ENCODE measurements at places on chromosomes 11 and 22.
A peak's percentile ranks its signal among the peaks of the same experiment; 100 is the strongest.

DNA sequence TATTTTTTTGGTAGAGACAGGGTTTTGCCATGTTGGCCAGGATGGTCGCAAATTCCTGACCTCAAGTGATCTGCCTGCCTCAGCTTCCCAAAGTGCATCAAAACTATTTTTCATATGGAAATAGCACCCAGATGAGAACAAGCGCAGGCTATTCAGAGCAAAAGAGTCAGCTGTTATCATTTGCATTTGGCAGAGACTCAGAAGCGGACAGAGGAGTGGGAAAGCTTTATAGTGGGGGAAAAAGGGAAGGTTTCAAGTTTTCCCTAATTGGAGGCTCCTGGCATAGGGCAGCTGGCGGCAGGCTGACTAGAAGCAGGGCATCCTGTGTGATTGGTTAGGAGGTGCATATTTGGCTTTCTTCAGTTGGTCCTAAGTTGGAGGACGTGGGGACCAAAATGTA lies 20.2 kb downstream of the ATG13 start:
- DNase-seq: no peak

DNA sequence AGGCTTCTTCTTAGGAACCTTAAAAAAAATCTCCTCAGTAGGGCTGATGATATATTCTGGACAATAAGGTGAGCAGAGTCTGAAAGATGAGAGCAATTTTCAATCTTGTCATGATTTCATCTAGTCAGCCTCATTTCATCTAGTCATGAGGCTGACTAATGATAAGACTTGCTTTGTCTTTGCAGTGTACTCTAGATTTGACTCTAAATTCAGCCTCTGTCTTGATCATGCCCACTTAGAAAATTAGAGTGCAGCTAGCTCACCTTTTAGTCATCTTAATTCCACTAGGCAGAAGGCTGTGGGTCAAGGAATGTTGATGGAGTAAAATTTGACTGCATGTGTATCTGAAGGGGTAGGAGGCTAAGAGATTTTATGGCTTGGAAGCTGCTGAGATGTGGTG lies 5.5 kb downstream of the EHF start:
- DNase-seq: no peak

DNA sequence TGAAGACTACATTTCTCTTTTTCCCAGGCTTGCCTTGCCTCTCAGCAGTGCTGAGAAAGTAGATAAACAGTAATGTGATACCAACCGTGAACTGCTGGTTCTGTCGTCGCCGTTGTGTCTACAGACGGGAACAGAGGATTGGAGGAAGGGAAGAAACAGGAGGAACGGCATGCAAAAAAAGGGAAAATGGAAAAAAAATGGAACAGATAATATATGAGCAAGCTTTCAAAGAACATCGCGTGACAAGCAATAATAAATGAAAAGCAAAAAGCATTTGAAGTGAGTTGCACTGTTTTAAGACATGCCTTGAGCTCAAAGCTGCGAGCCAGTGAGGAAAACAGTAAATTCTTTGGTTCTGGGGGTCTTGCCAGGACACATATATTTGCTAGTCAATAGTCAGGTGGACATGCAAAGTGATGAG lies 305.9 kb downstream of the CADM1 start:
- DNase-seq: no peak

- peak; percentile 41 for DNase-seq
Measured at GRCh38 chr11:123741159-123742030, at the start of gene ZNF202. ZNF202 (minus strand) TSS chr11:123741660; CDS start chr11:123730888, 10,772 bp downstream.

GRCh38 chr22:43482318-43482625 lies 70.5 kb downstream of the MPPED1 start:
- no peak for DNase-seq

- DNase-seq: no peak
Measured at GRCh38 chr11:66951927-66952337, 6.3 kb downstream of the PC start.

DNA sequence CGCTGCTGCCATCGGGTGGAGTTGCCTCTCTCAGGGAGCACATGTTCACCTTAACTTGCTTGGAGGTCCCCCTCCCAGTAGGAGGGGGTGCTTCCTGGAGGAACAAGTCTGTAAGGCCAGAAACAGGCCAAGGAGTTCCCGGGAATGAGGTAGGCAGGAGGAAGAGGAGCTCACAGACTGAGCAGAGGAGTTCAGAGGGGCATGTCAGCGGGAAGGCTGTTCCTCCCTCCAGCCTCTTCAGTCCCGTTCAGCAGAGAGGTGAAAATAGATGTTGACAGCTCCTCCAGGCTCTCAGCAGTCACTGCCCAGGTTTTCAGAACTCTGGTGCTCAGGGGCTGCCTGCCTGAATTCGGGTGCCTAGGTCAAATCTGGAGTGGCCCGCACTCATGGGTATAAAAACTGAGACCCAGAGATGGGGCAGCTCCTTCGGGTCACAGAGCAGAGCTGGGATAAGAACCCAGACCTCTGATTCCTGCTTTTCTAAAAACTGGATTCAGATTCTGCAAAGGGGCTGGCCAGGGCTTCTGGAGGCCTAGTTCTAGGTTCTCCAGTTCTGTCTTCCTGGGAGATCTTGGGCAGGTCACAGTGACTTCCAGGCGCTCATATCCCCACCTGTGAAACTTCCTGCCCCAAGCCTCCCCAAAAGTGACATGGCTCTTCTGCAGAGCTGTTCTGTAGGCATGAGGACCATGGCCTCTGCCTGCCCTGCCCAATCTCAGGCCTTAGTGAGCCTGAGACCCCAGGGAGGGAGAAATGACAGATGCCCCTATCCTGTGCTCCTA lies 18.3 kb downstream of the ATG16L2 start:
- DNase-seq: no peak

- DNase-seq: no peak
Measured at GRCh38 chr11:13958641-13959400, 3.7 kb upstream of the SPON1 start.

DNA sequence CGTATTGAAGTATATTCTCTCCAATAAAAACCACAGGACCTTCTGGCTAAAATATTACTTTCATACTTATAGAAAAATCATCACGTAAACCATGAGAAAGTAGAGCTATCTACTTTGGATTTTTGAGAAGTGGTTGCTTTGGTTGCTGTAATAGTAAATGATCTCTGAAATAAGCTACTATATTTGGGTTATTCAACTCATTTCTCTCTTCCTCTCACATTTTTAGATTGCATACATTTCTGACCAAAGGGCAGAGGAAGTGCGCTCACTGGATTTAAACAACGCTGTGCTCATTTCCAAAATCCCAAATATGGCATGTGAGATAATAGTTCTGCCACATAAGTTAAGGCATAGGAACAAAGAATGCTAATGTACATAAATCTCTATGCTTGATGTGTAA lies 357.0 kb downstream of the LRRC4C start:
- no peak for DNase-seq

- DNase-seq: no peak
Measured at GRCh38 chr11:118607401-118608359, at the start of gene PHLDB1. PHLDB1 (plus strand) TSS chr11:118607615; CDS start chr11:118613837, 6,222 bp downstream.

DNA sequence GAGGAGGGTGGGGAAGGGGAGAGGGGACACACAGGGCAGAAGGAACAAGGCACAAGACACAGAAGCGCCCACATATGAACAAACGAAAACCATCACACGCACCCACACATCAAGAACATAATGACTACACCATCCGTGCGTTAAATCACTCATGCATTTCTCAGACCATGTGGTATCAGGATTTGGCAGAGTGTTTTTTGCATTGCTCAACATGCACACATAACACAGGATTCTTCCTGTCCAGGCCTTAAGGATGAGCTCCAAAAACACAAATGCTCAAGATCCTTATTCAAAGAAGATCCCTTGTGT lies 309.5 kb downstream of the CADM1 start:
- DNase-seq: no peak

- DNase-seq: no peak
Measured at GRCh38 chr22:49139492-49140151, 688.1 kb downstream of the BRD1 start.

DNA sequence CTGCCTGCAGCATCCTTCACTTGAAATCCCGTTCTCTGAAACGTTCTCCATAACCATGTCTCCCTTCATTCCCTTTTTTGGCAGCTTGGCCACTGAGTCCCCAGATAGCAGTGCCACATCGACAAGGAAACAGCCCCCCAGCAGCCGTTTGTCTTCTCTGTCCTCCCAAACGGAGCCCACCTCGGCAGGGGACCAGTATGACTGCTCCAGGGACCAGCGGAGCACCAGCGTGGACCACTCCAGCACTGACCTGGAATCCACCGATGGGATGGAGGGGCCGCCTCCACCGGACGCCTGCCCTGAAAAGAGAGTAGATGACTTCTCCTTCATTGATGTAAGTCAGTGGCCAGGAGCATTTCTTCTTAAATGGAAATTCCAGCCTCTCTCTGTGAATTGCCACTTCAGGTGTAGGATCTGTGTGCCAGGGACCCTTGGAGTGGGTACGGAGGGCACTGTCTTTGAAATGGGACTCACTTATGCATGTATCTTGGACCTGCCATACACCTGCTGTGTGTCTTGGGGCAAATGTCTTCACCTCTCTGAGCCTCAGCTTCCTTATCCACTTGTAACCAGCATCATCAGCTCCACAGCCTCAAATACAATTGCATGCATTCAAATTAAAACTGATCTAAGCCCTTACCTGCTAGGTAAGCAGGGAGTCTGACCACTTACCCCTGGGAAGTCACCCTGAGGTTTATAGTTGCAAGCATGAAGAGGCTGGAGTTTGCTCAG lies 25.3 kb upstream of the CRYBB3 start:
- DNase-seq: no peak

GRCh38 chr11:129067454-129067853 lies 124.7 kb downstream of the ARHGAP32 start:
- DNase-seq: no peak

DNA sequence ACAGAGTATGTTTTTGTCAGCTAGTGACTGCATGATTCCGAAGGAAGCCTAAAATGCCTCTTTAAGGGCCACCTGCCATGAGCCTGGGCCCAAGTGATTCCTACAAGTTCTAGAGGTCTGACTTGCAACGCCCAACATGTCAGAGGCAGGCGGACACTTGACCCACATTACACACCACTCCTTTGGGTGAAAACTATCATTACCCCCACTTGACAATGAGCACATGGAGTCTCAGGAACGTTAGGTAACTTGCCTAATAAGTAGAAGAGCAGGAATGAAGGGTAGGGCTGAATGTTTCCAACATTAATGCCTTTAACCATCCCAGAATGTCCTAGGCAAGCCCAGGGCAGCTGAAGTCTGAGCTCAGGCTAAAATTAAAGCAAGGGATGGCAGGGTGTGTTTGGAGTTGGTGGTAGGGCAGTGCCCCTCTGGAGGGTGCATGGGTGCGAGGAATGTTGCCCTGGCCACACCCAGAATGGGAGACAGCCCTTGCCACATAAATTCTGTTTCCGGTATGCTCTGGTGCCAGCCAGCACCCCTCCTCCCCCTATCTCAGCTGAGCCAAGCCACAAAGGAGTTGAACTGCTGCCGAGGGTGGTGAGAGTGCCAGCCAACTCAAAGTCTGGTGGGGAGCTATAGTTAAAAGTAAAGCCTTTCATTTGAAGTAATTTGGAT lies 2.5 kb downstream of the PLAAT2 start:
- no peak for DNase-seq

DNA sequence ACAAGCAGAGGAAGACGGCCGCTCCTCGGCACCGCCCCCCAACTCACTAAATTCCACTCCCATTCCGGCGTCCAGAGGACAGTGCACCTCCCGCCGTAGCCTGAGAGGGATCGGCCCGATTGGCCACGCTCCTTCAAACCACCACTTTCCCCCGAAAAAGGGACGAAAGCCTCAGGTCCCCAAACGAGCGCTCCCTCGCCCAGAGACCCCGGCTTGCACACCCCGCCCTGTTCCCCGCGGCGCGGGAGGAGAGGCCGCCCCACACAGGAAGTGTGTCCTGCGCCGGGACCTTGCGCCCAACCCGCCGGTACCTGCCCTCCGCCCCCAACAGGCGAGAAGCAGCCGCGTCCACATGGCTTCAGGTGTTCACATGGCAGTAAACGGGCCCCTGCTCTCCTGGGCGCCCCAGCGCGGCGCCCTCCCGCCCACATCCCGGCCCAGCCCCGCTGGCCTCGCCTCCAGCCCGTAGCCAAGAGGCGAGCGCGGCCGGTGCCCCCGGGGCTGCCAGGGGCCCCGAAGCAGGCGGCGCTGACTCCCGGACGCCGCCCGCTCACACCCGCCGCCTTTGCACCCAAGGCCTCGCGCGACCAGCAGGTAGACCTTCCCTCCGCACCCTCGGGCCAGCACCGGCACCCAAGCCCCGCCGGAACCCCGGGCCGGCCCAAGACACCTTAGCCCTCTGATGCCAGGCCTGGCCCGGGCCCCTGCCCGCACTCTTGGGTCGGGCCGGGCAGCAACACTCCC lies 849 bp downstream of the TCF20 start:
- DNase-seq: no peak

DNA sequence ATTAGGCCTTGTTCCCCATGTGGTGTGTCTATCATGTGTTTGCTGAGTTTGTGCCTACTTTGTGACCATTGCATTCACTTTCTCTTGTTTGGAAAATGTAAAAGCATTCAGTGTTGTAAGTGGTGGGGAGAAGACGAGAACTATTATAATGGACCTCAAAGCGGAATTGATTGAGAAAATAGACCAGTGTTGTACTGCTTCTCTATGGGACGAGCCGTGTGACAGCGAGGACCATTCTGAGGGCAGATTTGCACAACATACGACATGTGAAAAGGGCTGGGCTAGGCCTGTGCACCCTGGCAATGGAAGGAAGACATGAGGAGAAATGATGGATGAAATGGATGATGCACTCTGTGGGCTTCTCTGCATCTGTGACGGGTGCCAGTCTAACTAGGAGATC lies 233.5 kb downstream of the DSCAML1 start:
- no peak for DNase-seq

- no peak for DNase-seq
Measured at GRCh38 chr11:3824714-3825472, 15.9 kb downstream of the RHOG start.

GRCh38 chr11:19777039-19777376 lies 64.4 kb downstream of the NAV2 start:
- DNase-seq: no peak

DNA sequence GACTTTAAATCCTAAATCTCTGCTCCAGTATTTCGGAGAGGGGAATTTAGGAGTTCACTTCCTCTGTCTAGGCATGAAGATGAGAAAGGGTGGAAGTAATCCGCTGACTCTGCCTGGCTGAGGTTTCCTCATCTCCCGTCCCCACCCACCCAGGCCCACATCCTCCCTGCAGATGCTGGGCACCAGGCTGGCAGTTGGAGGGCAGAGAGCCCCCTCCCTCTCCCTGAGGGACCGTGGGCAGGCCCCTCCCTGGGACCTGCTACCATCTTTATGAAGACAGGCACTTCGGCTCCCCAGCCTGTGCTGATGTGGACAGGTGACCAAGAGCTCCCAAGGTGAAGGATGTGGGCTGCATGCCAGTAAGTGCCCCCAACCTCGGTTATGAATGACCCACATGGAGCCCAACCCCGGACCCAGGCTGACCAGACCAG lies 6.7 kb downstream of the CASTOR1 start:
- no peak for DNase-seq

DNA sequence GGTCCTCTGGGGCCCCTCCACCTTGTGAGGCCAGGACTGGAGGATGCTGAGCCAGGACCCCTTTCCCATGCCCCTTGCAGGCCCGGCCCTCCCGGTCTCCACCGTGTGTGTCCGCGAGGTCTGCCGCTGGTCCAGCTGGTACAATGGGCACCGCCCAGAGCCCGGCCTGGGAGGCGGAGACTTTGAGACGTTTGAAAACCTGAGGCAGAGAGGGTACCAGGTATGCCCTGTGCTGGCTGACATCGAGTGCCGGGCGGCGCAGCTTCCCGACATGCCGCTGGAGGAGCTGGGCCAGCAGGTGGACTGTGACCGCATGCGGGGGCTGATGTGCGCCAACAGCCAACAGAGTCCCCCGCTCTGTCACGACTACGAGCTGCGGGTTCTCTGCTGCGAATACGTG lies 17.9 kb downstream of the MUC5B start:
- DNase-seq: no peak

- no peak for DNase-seq
Measured at GRCh38 chr11:122843281-122844141, 5.2 kb downstream of the CRTAM start.

All from D721Med (cell line).